Fibroblast of skin of back (primary cell): ENCODE measurements at places on chromosomes 13 and 19.

GRCh38 chr19:51084505-51084904 lies 1.8 kb upstream of the KLK14 start:
- no peak for DNase-seq

- no peak for DNase-seq
Observed at GRCh38 chr13:40143106-40143505, 487.6 kb downstream of the COG6 start.

- no peak for DNase-seq
Observed at GRCh38 chr13:97179501-97179900, 42.6 kb upstream of the MBNL2 start.

GRCh38 chr19:771332-771785 lies 20.4 kb downstream of the MISP start:
- peak; percentile 65 for DNase-seq

DNA sequence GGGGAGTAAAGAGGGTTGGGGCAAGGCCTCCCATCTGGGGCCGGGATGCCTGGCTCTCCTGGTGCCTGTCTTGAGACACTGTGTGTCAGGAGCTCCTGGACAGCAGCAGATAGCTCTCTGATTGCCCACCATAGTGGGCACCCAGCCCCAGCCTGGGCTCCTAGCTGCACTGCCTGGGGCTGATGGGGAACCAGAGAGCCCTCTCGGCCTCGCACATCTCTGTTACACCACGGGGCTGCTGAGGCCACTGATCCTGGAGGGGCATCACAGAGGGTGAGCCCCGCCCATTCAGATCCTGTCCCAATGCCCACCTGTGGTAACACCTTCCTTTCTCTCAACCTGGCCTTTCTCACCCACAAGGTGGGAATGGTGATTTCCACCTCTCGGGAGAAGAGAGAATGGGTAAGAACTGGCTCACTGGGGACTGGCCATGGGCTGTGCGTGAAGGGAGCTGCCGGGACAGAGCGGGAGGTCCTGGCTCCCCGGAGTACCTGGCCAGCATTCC lies 135.9 kb downstream of the URI1 start:
- DNase-seq = no peak

GRCh38 chr13:77554069-77554468 lies 18.6 kb downstream of the SCEL start:
- no peak for DNase-seq

GRCh38 chr13:113162783-113163685 lies 4.6 kb downstream of the PROZ start:
- DNase-seq = no peak

DNA sequence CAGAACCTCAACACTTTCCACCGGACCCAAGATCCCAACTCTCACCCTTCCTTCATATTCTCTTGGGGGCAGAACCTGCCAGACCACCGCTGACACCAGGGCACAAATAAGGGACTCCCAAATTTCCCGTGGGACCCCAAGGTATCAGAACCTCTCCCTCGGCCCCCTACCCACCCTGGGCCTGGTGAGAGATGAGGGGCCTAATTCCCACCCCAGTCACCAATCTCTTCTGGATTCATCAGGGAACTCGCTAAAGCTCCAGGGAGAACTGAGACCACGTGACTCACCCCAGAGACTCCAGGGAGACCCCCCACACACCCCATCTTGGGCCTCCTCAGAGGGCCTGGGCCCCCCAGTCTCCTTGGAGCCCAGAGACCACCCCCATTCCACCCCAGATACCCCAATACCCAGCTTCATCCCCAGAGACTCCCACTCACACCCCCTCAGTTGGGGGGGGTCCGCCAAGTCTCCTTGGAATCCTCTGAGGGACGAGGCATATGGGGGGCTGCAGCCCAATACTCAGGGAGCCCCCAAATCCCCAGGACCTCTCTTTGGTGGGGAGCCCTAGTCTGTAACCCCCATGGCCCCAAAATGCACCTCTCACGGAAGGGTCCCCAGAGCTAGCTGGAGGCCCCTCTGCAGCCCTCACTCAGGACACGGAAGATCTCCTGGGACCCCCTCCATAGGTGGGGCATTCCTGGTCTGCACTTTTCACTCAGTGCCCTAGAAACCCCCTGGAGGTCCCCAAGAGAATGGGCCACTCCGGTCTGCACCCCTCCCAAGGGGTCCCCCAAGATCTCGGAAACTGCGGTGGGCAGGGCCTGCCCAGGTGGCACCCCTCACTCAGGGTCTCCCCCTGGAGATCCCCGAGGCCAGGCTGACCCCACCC lies 1.6 kb downstream of the LMNB2 start:
- DNase-seq = no peak

DNA sequence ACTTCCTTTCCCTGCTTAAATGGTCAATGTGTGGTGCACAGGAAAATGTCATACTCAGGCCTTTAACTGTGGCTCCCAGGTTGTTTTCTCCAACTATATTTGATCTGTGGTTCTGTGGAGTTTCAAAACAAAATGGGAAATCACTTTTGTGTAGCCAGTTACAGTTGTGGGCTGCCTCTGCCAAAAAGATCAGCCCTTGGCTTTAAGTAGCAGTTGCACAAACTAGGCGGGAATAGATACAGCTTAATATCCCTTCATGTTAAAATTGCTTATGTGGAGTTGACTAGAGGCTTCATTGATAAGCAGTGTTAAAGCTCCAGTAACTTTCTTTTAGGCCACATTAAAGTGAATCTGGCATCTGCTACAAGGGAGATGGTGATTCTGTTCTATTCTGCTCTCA lies 284.8 kb downstream of the SHISA2 start:
- no peak for DNase-seq

GRCh38 chr13:38412266-38412665 lies 62.6 kb downstream of the UFM1 start:
- DNase-seq = no peak

DNA sequence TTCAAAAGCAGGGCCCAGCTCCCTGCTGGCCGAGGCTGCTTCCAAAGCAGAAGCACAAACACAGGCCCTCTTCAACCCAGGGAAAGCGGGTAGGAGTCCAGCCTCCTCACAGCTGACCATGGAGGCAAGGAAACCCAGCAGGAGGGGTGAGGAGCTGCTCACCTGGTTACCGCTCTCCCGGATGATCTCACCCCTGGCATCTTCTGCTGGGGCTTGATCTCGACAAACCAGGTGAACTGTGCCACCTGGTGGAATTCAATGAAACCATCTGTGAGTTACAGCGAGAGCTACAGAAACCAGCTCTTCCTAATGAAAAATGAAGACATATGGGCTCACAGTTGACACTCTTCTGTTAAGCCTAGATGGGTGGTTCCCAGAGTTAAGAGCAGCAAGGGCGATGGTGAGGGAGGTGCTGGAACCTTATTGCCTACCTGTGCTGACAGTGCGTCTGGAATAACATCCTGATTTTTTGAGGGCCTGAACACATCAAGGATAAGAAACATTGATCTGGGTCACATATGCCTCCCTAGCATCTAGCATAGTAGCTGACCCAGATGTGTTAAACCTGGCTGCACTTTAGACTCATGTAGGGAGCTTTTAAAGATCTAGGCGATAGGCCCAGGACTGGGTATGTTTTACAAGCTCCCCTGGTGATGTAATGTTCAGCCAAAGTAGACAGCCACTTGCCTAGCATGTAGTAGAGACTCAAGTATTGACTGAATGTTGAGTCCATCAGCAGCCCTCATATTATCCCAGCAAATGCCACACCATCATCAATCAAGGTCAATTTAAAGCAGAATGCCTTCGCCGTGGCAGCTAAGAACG lies 6.1 kb downstream of the DHRS12 start:
- DNase-seq = peak; percentile 48

DNA sequence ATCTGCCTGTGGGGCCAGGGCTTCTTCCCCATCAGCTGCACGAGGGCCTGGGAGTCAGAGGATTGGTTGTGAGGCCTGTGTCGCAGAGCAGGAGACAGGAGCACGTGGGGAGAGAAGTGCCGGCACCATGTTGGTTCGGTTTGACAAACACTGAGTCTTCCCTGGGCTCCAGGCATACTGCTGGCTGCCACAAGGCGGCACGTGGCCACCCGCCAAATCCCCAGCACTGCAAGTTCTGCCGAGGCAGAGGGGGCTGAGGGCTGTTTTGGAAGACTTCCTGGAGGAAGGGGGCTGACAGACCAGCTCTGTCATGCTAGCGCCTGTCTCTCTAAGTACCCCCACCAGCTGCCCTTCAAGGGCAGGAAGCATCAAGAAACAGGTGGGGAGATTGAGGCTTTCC lies 9.5 kb downstream of the SHANK1 start:
- DNase-seq = no peak

DNA sequence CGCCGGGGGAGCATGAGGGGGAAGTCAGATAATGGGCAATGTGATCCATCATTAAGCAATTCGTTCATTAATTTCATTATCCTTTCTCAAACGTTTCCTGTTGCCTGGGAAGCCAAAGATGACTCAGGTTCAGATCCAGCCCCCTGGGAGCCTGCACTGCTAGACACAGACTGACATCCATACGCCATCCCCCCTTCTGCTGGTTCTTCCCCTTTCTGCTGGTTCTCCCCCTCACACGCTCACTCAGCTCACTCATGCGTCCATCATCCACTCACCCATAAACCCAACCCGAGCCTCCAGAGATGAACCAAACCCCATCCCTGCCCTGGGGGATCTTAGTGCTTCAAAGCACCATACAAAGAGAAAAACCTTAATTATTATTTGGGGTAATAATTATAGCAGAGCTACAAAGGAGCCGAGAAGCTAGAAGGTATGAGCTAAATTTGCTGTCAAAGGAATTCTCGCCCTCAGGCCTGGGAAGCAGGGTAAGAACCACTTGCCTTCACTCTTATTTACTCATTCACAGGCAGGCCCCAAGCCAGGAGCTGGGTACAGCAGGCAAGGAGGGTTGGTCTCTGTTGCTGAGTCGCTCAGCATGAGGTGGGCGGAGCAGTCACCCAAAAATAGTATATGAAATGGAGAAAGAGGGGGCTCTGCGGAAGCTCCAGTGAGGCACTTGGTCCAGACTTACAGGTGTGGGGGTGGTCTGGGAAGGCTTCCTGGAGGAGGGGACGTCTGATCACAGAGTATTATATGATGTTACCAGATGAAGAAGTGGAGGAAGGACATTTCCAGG lies 7.0 kb upstream of the ZNF444 start:
- DNase-seq = peak; percentile 47

DNA sequence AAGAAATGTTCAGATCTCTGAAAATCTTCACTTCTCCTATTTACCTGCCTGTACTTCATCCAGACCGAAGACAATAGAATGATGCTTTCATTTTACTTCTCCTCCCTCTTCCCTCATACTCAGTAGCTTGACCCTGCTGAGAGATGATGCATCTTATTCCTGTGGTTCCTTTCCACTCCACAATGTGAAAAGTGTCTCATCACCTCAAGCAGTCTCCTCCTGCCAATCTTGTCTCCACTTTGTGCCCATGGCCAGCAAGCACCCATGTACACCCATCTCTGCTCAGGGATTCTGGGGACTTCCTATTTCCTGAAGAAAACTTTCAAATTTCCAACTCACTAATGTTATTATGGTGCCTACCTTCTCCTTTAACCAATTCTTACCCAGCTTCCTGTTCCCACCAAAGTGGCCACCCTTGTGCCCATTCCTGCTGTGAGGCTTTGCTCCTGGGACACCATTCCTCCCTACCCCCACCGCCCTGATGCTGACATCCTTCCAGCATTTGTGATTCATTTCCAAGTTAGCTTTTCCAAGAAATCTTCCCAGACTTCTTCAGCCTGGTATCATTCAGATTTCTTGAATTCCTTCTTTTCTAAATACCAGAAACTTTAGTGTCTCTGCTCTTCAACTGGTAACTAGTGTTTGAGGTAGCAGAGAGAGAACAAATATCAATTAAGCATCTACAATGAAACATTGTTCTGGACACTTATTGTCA lies 212.5 kb downstream of the POSTN start:
- DNase-seq = peak; percentile 95

GRCh38 chr13:68810660-68811059 lies 1297.0 kb upstream of the ATXN8OS start:
- no peak for DNase-seq

DNA sequence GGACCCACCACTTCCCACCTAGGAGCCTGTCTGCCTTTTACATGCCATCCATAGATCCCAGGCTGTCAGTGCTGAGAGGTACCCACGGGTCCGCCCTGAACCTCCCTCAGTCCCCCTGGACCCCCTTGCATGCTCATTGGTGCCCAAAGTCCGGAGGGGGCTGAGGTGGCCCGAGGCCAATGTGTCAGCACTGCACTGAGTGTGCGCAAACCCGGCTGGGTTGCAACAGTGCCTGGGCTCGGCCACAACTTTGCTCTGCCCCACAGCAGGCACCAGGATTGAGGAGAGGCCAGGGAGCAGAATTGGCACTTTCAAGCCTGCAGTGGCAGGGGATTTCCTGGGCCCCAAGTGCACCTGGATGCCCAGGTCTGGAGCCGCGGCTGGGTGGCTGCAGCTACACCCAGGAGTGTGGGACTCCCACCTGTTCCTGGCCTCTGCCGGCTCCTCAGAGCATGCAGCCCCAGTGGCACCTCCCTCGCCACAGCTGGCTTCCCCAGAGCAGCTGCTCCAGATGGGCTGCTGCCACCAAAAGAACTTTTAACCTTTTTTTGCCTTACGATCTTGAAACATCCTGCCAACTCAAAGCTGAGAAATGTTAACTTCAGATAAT lies 837.0 kb downstream of the SLITRK6 start:
- no peak for DNase-seq

GRCh38 chr13:38752686-38753085 lies 65.8 kb downstream of the FREM2 start:
- no peak for DNase-seq

DNA sequence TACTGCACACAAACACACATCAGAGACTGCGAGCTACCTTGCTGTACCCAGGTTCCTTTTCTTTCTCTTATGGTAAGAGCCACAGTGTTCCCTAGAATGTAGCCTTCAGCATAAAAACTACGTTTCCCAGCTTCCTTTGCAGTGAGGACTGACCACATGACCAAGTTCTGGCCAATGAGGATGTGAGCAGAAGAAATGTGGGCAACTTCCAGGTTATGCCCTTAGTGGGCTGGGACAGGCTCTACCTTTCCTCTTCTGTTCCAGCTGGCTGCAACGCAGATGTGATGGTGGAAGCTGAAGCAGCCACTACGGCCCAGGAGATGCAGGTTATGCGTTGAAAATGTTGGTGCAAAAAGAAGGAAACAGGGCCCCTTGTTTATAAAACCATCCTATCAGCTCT lies 27.5 kb downstream of the VRK3 start:
- peak; percentile 24 for DNase-seq

- no peak for DNase-seq
Observed at GRCh38 chr19:28012361-28012760, 1200.6 kb downstream of the UQCRFS1 start.

DNA sequence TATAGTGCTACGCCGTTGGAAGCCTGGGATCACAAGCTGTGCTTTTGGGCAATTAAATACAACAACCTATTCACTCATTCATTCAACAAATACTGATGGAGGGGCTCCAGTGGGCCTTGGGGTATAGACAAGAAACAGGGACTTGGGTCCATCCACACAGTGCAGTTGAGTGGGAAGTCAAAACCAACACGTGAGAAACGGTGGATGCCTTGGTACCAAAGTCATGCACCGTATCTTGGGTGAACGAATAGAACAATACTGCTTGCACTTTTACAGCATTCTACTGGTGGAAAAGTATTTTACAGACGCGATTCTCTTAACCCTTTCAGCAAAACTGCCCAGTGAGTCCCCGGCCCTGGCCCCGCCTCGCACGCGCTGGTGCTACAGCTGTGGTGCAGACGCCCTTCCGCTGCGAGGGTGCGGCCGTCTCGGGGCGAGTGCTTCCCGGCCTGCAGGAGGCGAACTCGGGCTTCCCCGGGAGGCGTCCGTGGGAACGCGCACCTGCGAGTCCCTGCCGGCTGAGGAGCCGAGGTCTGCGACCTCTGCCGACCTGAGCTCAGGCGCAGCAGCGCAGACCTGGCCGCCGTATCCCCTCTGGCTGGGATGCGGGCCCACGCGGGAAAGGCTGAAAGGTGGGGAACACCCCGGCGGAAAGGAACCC lies 8.3 kb downstream of the TNFRSF19 start:
- DNase-seq = peak; percentile 71
